ENCODE measurements at places on chromosomes 4 and X.

DNA sequence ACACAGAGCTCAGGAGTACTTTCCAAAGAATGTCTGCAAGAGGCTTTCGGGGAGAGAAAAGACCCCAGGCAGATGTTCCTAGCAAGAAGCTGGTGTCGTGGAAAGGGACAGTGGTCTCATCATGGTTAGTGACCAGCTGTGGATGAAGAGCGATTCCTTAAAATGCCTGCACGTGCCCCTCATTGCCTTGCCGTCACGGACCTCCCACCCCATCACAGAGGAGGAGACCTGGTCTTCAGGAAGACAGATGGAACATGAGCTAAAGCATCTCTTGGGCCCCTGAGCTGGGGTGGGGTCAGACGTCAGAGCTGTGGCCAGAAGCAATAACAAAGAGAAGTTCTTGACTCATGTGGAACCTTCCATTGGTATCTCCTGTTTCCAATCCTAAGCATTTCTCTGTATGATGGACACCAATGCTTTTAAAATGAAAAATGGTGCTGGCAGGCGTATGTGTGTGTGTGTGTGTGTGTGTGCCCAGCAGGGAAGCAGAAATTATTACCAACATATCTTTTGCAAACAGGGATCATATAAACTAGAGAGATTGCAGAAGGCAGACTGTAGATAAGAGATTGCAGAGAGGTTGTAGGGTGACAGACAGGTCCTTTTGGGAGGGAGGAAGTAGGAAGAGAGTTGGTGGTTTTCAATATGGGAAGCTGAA is 25.2 kb upstream of the ASMTL start:
- no peak for DNase-seq

DNA sequence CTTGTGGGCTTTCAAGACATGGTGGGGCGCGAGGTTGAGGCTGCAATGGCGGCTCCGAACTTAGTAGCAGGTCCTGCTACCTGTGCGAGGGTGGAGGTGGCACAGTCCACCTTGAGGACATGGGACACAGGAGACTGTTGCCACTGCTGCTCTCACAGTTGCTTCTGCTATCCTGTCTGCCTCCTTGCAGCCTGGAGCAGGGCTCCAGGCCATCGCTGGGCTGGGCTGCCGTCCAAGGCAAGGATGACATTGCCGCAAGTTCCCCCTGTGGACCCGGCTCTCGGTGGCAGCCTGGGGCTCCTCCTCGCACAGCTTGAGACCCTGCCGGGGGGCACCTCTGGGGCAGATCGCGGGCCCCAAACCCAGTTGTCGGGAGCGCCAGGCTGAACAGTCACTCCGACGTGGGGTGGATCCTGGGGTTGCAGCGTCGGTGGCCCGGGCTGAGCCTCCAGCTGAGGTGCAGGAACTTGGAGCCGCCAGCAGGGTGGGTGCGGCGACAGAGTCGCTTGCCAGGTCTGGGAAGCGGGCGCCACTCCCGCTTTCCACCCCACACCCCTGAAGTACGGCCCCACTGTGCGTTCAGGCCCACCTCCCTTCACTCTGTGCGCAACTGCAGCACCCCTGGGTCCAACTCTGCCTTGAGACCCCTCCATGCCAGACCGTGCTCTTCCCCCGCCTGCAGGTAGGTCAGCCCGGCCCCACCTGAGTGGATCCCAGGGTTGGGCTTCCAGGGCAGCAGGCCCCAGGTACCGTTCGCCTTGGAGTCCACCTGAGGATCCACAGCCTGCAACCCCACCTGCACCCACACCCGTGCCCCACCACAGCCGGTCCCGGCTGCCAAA is 192.7 kb upstream of the NUDT6 start:
- DNase-seq, result no peak

DNA sequence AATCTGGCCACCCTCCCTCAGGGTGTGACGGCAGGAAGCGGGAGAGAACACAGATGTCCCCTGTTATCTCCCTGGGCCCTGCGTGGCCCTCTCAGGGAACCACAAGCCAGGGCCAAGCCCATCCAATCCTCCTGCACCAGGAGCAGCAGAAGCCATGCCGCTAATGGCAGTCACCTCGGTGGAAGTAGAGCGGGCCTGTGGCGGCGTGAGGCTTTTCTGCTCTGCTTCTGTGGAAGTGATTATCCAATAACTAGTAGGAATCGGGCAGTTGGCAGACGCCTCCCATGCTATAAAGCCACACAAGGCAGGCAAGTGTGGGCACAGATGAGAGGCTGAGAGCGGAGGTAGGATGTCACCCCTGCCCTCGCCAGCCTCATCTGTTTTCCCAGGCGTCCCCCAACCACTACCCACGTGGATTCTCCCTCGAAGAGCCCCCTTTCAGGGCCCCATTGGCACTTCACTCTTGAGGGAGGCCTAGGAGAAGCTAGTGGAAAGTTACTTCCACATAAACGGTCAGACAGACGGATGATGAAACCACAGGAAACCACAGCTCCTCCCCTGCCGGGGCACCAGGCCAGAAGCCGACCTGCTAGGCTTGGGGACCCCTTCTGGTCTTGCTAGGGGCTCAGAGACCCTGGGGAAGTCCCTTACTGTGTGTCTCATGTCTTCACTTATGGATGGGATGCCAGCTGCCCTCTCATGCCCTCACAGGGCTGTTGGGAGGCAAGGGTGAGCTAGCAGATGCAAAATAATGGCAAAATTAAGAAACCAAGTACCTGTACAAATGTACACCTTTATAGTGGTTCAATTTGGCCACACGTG is 18.8 kb upstream of the TMSB4X start:
- peak; percentile 41 for DNase-seq

DNA sequence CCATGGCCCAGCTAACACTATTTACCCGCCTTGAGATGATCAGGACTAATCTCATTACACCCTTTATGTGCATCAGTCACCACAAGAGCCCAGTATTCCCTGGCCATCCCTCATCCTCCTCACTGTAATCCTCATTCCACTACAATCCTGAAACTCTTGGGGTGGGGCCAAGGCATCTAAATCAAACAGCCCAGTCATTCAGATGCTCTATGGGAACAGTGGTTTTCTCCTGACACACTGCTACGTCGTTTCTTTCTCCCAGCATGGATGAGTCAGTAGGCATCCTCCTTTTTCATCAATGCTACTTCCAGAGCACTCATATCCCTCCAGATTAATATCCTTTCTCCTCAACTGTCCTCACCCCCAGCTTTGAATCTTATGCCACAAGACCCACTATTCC is 5.6 kb downstream of the SDAD1 start:
- DNase-seq, result no peak

DNA sequence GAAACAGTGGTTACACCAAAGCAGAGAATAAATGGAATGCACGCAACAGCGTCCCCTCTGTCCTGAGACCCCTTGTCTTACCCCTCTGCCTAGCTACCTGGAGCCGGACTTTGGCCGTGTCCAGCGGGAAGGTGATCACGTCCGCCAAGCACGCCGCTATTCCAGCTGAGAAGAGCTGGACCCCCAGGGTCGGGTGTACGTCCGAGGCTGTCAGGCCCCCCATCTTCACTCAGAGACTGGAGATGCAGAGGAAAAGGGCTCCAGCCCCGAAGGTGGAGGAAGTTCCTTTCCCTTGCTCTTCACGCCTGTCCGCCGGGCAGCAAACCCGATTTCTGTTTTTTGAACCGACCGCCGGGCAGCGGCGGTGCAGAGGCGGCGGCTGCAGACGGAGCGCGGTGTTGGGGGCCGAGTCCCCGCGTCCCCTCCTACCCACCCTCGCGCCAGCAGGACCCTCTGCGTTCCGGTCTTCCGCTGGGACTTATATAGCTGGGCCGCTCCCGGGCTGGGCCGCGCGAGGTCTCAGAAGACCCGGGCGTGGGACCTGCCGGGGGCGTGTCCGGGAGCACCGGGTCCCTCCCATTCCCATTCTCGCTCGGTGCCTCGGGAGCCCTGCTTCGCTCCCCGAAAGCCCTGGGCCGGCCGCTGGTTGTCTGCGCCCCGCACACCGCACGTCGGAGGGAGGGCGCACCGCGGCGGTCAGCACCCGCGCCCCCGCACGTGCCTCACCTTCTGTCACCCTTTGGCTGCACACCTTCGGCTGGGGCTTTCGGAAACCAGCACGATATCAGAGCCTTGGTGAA is at the start of gene UCP1:
TSS of gene UCP1 (minus strand) at position 455 of the 800 bp plus-strand sequence. CDS start at position 223, 232 bp downstream.
- peak; percentile 41 for DNase-seq

DNA sequence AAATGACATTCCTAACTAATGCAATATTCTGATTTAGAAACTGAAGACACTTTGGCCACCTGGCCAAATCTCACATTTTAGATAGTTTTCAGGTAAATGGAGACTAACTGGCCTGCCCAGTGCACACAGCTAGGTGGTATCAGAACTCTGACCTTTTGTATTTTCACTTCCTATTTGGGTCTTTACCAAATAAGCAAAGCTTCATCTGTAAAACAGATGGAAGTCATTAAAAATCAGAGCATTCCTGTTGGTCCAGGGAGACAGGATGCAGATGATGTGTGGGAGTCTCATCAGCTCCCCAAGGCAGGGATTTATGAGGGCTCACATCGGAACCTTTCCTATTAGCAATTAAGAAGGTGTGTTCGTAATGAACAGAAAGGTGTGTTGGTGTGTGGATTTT is 57.7 kb downstream of the ARHGAP10 start:
- no peak for DNase-seq

GRCh38 chr4:38113132-38113531 is 152.9 kb downstream of the PTTG2 start:
- DNase-seq, result no peak

GRCh38 chr4:44629280-44629866 is 22.1 kb downstream of the YIPF7 start:
- DNase-seq, result peak; percentile 49
